ENCODE measurements at places on chromosomes 7 and 10. TPM values are rescaled to one million over a fixed set of nuclear protein-coding genes. Genes with fewer than 3 reads are reported as not detected.

DNA sequence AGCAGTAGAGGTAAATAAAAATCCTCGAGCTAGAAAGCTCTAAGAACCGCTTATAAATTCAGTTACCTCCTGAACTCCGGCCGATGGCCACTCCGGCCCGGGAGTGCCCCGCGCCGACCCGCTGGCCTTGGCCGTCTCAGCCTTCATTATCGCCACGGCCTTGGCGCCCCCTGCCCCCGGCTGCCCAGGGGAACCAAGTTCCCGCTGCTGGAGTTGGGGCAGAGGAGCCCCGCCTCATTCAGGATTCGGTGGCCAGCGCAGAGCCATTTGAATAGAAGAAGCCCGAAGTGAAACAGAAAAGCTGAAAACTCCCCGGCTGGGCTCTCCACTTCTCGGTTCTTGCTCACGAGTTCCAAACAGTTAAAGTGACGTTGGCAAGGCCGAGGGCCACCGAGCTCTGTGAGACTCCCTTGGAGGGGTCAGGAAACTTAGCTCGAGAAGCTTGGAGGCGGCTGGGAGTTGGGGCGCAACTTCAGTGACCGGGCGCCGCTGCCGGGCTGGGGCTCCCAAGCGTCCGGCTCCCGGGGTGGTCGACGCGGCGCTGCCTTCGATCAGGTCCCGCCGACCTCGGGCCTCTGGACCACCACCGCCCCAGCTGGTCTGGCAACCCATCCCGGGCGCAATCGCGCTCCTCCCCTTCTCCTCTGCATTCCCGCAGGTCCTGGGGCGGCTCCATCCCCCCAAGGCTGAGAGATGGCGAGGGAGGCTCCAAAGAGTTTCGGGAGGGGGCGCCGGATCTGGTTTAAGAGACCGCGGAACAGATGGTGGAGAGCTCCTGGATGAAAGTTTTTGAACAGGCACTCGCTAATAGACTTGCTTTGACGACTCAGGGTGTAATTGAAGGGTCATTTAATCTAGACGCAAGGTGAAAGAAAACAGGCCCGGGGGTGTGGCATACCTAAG, 5.8 kb upstream of the FEZF1 start:
- no peak for DNase-seq
- H3K36me3 ChIP-seq = no peaks in the 10 kb centered on the region
- peak overlapping the region; percentile 47 for H3K4me3 ChIP-seq
- H3K4me1 ChIP-seq = peaks cover 8% of the 10 kb centered on the region

The OPN1SW gene
- not detected for total RNA-seq

The CLCN1 gene
- total RNA-seq = not detected

DNA sequence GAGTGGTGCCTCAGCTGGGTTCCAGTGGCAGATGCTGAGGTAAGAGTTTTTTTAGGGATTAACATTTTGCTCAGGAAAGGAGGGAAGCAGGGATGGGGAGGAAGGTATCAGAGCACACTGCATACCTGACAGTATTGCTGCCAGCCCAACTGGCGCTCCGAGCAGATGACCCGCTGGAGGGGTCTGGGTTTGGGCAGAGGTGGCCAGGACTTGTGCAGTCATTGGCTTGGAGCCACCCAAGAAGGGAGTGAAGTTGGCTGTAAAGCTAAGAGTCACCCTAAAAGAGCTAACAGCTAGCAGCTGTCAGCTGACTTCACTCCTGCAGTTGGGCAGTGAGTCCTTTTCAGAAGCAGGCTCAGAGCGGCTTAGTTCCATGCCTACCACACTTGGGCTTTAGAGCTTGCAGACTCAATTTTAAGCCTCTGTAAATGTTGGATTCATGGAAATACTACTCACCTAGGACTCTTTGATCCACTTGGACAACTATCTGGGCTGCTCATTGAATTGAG, 5.8 kb upstream of the ARHGAP22 start:
- H3K4me1 ChIP-seq = no peaks in the 10 kb centered on the region
- no peak for DNase-seq
- H3K36me3 ChIP-seq = no peaks in the 10 kb centered on the region
- peak overlapping the region; percentile 11 for H3K27ac ChIP-seq
- no peaks in the 10 kb centered on the region for H3K27me3 ChIP-seq
- H3K4me3 ChIP-seq = no peak overlapping the region

DNA sequence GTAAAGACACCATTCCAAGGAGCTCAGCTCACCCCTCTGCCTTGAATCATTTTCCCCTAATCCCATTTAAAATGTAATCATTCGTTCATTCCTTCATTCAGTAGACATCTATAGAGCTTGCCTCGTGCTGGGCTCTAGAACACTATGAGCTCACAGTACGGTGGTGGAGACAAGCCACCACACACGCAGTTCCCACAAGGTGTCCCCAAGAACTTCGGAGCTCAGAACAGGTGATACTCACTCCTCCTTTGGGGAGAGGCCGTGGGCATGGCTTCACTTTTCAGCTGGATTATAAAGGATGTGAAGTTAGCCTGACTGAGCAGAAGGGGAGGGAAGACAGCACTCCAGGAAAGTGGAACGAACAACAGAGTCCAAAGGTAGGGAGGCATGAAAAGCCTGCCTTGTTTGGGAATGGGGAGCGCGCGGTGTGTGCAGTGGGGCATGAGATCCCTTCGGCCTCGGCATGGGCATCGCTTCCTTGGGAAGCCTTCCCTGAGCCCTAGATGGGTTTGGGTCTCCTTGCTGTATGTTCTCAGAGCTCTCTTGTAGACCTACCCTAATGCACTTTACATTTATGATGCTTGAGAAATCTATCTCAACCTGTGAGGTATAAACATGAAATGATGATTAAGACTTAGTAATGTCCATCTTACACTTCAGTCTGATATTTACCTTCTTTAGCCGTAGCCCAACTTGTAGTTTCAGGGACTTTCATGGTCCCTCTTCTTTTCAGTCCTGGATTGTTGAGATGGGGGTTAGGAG, 809 bp upstream of the OGA start:
- DNase-seq = no peak
- H3K4me1 ChIP-seq = peaks cover 4% of the 10 kb centered on the region
- H3K36me3 ChIP-seq = no peaks in the 10 kb centered on the region
- H3K4me3 ChIP-seq = peak overlapping the region; percentile 88

- no peak for DNase-seq
- H3K4me3 ChIP-seq = no peak overlapping the region
- H3K27ac ChIP-seq = no peak overlapping the region
- no peaks in the 10 kb centered on the region for H3K4me1 ChIP-seq
- H3K36me3 ChIP-seq = peaks cover 11% of the 10 kb centered on the region
- H3K27me3 ChIP-seq = no peaks in the 10 kb centered on the region
Measured at GRCh38 chr7:106279425-106280197, 5.2 kb downstream of the NAMPT start.

- H3K27ac ChIP-seq = no peak overlapping the region
- DNase-seq = no peak
- no peaks in the 10 kb centered on the region for H3K27me3 ChIP-seq
Measured at GRCh38 chr10:68501691-68502090, 25.6 kb downstream of the SLC25A16 start.

- H3K4me1 ChIP-seq = peaks cover 8% of the 10 kb centered on the region
- H3K36me3 ChIP-seq = no peaks in the 10 kb centered on the region
- H3K27me3 ChIP-seq = no peaks in the 10 kb centered on the region
- H3K4me3 ChIP-seq = no peak overlapping the region
- peak; percentile 44 for DNase-seq
- no peak overlapping the region for H3K27ac ChIP-seq
Measured at GRCh38 chr10:132306343-132306685, 1.4 kb downstream of the STK32C start.

The IL2RA gene
- not detected for total RNA-seq

DNA sequence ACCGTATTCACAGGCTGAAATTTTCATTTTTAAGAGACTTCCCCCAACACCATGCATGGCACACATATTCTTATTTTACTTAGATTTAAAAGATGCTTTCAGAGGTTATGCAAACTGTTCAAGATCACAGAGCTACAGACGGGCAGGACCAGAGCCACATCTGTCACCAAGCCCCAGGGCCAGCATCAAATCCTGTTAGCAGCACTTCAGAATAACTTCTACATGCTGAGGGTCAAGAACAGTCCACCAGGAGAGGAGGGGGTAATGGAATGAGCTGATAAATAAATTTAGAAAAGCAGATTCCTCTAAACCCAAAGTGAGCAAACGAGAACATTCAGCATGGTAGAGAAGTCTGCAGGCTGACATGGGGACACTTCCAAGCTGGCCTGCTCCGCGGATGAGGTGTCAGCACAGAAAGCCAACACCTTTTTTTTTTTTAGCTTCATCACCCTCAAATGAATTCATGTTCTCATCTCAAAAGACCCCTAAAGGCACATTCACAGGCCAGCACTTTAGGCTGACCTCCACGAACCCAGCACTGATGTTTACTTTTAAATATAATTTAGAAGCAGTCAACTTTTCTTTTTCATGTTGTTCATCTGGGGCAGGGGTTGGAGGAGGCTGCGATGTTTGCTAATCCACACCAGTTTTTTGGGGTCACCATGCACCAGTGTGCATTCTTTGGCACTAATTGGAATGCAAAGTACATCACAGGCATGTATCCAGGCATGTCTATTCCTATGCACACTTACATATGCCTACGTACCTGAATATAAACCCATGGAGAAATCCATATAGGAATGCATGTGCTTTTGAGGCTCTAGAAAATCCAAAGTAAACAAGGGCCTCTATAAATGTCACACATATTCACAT, 249.0 kb downstream of the TNS3 start:
- peaks cover 17% of the 10 kb centered on the region for H3K4me1 ChIP-seq
- no peaks in the 10 kb centered on the region for H3K36me3 ChIP-seq
- no peak overlapping the region for H3K4me3 ChIP-seq
- H3K27me3 ChIP-seq = no peaks in the 10 kb centered on the region
- H3K27ac ChIP-seq = no peak overlapping the region

The TRPV5 gene
- not detected for total RNA-seq

The NCF1 gene
- total RNA-seq = 4.0 TPM

DNA sequence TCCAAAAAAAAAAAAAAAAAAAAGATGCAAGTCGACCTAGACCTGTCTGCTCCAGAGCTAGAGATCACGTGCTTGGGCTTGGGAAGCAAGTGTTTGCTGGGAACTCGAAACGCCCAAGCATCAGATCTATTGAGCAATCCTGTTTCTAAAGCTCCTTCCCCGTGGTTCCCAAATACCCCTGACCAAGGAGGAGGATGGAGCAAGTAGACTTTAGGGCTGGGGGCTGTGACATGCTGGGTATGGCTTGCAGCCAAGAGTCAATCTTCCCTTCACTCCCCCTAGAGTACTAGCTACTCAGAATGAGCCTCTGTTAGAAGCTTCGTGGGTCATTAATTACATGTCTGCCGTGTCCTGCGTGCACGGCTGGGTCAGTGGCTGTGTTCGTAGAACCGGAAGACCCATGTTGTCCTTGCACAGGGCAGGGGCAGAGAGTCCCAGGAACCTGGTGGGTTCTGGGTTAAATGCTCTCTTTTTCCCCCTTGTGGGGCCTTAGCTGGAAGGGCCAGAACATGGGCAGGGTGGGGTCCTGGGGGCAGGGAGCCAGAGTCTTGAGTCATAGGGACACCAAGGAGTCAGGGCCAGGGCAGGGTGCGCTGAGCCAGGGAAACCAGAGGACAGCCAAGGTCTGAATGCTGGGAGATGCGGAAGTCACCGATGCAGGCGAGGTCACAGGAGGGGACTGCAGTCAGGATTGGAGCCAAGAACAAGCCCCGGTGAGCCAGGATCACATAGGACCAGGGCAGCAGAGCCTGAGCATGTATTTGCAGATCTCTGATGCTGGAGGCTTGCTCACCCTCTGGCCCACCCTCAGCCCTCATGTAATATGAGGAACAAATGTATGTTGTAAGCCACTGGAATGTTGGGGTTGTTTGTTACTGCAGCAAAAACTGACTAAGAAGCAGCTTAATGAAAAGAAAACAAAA, 34.6 kb upstream of the TPST1 start:
- H3K4me1 ChIP-seq = no peaks in the 10 kb centered on the region

GRCh38 chr7:148918058-148918596, 34.0 kb upstream of the EZH2 start:
- no peaks in the 10 kb centered on the region for H3K36me3 ChIP-seq
- H3K4me1 ChIP-seq = no peaks in the 10 kb centered on the region
- DNase-seq = no peak
- no peak overlapping the region for H3K4me3 ChIP-seq

The ZNF853 gene
- 12.2 TPM for total RNA-seq

DNA sequence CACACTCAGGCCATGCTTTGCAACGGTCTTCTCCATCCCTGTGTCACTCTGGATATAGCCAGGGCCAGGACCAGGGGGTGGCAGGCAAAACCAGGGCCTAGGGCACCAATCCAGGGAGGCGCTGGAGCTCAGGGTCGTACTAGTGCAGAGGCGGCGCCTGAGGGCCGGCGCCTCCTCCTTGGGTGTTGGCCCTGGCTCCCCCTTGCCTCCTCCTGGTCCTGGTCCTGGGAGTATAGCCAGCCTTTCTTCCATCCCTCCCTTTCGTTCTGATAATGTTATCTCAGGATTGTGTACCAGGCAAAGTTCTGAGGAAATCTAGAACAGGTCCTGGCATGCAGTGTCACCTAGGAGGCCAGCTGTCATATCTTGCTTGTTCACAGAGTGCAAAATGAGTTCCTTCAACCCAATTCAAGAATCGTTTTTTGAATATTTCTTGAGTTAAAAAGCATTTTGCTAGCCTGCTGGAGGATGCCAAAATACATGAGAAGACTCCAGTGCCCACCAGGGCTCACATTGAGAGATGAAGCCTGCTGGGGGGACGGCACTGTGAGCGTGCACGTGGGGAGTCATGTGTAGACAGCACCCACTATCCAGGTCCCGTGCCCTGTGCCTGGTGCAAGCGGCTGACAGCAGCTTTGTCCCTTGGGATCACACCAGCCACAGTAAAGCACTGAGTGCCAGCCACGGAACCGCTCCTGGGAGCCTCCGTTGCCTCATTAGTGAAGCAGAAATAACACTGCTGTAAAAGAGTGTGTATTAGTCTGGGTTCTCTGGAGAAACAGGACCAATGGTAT, 106.9 kb upstream of the C7orf33 start:
- no peak overlapping the region for H3K4me3 ChIP-seq
- H3K36me3 ChIP-seq = no peaks in the 10 kb centered on the region
- no peaks in the 10 kb centered on the region for H3K4me1 ChIP-seq
- no peak for DNase-seq
- no peak overlapping the region for H3K27ac ChIP-seq
- H3K27me3 ChIP-seq = no peaks in the 10 kb centered on the region

GRCh38 chr7:45617166-45617565, 43.0 kb downstream of the ADCY1 start:
- no peaks in the 10 kb centered on the region for H3K27me3 ChIP-seq
- no peak overlapping the region for H3K27ac ChIP-seq
- no peak overlapping the region for H3K4me3 ChIP-seq
- H3K36me3 ChIP-seq = no peaks in the 10 kb centered on the region
- DNase-seq = no peak
- no peaks in the 10 kb centered on the region for H3K4me1 ChIP-seq

- no peaks in the 10 kb centered on the region for H3K36me3 ChIP-seq
- peaks cover 16% of the 10 kb centered on the region for H3K4me1 ChIP-seq
- peak overlapping the region; percentile 73 for H3K27ac ChIP-seq
- no peaks in the 10 kb centered on the region for H3K27me3 ChIP-seq
- DNase-seq = no peak
- H3K4me3 ChIP-seq = no peak overlapping the region
Measured at GRCh38 chr10:49300140-49300974, 1.4 kb downstream of the C10orf71 start.

All from ascending aorta (tissue), 2 donors.